GM20000 (cell line): ENCODE measurements at places on chromosomes 4 and X.

GRCh38 chrX:79110731-79111130, 33.8 kb upstream of the GPR174 start:
- DNase-seq, result no peak

DNA sequence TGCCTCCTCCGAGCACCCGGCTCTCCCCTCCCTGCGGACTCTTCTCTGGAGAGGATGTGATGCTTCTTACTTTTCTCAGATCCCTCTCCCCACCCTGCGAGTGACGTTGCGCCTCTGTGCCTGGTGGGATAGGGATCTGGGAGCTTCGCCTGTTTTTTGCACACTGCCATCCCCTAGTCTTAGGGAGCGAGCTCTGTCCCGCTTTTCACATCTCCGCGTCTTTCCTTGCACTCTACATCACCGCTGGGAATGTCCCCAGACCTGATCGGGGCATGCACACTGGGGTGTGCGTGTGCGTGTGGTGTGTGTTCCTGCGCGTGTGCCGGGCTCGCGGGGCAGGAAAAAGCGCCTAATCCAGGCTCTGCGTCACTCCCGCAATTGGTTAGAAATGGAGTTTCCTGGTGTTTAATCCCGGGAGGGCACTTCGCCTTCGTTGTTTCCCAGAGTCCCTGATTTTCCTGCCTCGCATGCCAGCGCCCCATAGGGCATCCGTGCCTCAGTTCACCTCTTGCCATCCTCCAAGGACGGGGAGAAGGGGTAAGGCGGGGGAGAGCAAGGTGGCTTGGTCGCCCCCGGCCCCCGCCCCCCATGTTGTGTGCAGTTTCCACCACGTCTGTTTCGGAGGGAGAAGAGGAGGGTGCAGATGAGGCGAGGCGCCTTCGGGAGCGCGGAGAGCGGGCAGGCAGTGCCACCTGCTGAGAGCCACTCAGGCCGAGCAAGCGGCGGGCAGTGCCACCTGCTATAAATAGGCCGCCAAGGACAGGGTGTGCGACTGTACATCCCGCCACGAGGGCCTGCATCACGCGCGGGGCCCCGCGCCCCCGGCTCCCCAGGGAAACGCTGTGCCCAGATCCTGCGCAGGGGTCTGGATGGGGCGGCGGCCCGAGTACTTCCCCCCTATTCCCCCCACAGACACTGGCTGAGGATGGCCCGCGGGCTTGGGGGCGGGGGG, 759 bp upstream of the TBC1D1 start:
- no peak for DNase-seq

- no peak for DNase-seq
These were observed 24.7 kb downstream of the TECRL start for GRCh38 chr4:64384237-64385203.

DNA sequence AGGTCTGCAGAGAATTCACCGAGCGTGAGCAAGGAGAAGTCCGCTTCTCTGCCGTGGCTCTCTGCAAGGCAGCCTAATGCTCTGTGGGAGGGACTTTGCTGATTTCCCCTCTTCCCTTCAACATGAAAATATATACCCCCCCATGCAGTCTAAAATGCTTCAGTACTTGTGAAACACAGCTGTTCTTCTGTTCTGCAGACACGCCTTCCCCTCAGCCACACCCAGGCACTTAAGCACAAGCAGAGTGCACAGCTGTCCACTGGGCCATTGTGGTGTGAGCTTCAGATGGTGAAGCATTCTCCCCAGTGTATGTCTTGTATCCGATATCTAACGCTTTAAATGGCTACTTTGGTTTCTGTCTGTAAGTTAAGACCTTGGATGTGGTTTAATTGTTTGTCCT, 11.3 kb downstream of the UCHL1 start:
- no peak for DNase-seq

DNA sequence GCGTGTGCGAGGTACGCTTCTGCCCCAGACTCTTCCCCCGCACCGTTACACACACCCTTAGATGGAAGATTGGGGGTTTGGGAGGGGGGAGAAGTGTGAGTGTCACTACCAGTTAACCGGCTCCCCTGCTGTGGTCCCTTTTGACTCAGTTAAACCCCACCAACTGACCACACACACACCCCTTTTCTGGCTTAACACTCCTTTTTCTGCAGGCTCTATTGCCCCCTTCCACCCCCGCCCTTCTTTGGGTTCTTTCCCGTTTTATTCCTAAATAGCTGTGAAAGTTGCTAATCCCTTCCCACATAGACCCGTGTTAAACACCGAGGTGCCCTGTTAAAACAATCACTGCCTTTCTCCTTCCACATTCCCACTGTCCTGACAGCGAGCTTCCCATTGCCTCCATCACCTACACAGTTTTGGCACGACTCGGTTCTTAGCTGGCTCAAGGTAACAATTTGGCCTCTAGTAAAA, 3.7 kb upstream of the NR3C2 start:
- no peak for DNase-seq

DNA sequence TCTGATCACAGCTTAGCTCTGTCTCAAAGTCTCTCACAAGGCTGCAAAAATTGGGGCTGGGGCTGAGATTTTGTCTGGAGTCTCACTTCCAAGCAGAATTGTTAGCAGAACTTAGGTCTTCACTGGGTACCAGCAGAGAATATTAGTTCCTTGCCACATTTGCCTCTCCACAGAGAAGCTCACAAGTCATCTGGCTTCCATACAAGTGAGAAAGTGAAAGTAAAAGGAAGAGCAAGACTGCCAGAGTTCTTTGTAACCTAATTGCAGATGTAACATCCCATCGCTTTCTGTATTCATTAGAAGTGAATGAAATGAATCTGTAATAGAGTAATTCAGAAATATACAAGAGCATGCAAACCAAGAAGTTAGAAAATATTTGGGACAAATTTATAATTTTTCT, 624.1 kb upstream of the GNPDA2 start:
- peak; percentile 5 for DNase-seq

- DNase-seq, result peak; percentile 20
These were observed 32.6 kb downstream of the DOCK11 start for GRCh38 chrX:118528071-118528737.

DNA sequence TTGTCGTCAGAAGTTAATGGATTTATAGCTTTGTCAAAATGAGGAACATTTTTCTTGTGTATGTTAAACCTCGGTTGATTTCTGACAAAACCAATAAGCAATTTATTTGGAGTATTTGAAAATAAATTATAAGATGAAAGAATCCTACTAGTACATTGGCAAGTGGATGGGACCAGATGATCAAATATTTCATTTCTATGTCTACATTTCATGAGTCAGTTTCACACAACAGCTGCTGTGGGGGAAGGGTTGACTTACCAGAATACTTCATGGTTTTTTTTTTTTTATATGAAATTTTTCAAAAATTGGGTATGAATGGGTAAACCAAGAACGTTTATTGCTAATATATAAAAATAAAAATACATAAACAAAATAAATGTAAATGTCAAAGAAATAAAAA, 39.4 kb downstream of the RAPGEF2 start:
- DNase-seq, result no peak

DNA sequence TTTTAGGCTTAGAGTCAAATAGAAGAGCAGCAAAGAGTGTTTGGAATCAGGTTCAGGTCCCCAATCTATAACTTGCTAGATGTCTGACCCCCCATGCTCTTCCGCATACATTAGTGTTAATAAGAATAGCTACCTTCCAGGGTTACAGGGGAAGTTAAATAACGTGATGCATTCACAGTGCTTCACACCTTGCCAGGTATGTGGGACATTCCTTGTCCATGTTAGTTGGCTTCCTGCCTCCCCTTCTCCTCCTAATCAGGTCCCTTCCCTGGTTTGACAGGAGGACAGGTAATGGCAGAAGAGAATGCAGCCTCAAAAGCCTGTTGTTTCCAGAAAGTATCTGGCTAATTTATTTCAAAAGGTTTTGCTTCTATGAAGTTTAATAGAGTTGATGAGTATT, 248.7 kb downstream of the MID1IP1 start:
- no peak for DNase-seq

DNA sequence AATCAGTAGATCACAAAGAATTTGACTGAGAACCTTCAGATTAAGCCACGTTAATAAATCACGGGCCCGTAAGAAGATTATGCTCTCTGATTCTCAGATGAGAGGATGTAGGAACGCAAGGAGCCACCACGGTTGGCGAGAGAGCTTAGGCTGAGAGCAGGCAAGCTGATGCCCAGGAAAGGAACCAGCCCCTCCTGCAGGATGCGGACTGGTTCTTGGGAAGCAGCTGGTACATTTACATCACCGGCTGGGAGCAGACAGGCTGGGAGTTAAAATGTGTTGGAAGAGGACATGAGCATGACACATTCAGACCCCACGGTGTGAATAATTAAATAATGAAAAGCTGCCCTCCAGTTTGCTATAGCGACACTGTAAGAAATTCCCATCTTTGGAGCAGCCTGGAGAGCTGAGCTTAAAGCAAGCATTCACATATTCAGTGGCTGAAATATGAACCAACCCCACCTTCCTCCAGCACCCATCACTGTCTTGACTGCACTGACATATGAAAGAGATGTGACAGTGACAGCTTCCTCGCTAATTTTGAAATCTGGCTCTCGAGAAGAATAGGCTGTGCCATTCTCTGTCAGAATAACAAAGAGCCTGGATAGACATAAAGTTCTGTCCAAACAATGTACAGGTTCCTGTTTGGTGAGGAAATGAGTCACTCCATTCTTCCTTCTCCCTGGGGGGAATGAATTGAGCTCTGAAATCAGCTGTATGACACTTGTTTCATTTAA, 33.1 kb downstream of the LNX1 start:
- DNase-seq, result no peak

GRCh38 chr4:2071252-2071911, 12.3 kb downstream of the NAT8L start:
- no peak for DNase-seq

DNA sequence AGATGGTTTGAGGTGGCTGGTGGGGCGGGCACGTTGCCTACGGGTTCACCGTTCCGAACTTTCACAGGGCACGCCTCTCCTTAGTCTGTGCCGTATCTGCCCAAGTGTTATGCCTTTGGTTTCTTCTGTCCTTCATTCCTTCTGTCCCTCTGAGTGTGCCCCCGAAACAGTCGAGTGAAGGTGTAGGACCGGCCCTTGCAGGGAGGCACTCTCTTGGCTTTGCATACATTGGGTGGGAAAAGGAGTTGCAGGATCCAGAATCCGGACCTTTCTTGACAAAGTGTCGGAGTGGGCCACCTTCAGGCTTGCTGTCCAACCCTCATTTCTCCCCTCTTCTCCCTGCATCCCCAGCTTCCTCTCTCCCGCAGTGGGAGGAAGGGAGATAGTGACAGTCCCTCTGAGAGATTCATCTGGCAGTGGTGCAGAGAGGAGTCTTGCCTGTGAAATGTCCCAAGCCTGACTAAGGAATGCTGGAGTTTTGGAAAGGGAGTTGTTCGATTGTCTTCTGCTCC, 569 bp downstream of the ARFIP1 start:
- no peak for DNase-seq

DNA sequence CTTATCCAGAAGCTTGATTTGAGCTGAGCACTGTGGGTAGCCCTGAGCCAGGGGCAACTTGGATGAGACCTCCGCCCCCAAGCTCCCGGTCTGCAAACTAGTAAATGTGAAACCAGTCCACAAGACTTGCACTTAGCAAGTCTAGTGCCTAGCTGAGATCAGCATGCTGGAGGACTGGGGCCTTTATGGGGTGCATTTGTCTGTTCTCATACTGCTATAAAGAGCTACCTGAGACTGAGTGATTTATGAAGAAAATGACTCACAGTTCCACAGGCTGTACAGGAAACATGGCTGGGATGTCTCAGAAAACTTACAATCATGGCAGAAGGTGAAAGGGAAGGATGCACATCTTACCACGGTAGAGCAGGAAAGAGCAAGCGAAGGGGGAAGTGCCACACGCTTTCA, 42.1 kb upstream of the HOPX start:
- no peak for DNase-seq

GRCh38 chrX:137547291-137547690, 18.6 kb upstream of the ZIC3 start:
- DNase-seq, result no peak

- no peak for DNase-seq
These were observed 226.8 kb downstream of the STIM2 start for GRCh38 chr4:27087306-27088045.

DNA sequence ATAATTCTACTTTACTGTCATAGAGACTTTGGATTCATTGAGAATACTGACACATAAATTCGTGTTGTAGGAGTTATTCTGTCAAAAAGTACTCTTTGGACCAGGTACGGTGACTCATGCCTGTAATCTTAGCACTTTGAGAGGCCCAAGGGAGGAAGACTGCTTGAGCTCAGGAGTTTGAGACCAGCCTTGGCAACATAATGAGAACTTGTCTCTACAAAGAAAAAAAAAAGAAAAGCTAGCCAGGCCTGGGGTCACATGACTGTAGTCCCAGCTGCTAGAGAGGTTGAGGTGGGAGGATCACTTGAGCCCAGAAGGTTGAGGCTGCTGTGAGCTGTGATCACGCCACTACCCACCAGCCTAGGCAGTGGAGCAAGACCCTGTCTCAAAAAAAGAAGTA, 54.9 kb downstream of the WDR19 start:
- DNase-seq, result no peak

GRCh38 chrX:124231451-124231759, 101.1 kb upstream of the TEX13D start:
- no peak for DNase-seq

DNA sequence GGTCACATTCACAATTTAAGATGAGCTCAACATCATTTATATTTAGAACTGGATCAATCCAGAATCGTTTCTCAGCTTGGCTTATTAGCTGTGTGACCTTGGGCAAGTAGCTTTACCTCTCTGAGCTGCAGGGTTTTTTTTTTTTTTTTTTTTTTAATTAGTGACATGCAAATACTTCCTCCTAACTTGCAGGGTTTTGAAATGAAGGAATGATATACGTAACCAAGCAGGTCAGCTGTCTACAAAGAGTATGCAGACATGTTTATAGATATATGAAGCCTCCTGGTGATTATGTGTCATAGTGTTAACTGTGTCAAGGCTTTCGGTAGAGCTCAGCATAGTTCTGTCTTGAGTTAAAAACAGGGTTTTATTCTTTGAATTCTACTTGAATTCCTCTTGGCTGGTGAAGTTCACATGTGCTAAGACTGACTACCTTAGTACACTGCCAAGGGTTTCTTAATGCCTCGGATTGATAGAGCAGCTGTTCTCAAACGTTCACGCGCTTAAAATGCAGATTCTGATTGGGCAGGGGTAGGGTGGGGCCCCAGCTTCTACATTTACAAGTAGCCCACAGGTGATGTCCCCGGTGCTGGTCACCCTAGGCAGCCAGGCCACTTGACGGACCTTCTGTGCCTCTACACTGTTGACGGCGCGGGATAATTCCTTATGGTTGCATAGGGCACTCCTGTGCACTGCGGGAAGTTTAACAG, 654 bp upstream of the STS start:
- DNase-seq, result peak; percentile 14

GRCh38 chr4:175326796-175327195, 408.6 kb downstream of the ADAM29 start:
- no peak for DNase-seq

DNA sequence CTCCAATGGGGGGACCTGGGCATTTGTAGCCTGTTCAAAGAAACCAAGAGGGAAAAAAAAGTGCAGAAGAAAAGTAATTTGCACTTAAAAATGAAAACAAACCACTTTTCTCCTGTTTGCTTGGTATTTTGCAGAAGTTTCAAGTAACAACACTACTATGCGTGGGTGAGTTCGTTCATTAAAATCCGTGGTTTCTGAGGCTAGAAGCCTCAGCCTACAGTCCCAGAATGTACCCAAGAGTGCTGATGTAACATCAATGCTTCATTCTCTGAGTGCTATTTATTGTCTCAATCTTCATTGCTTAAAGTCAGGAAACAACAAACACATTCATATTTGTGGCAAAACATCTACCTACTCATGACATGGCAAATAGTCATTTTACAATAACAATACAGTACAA, 29.2 kb downstream of the LGI2 start:
- no peak for DNase-seq

- DNase-seq, result peak; percentile 64
These were observed 135.5 kb downstream of the ARHGAP24 start for GRCh38 chr4:85610450-85610849.
